ENCODE measurements at places on chromosomes 3 and 15.

- DNase-seq = no peak
Observed at GRCh38 chr15:24752354-24752753, 76.8 kb downstream of the NPAP1 start.

- DNase-seq = no peak
Observed at GRCh38 chr3:12841970-12842328, 584 bp upstream of the RPL32 start.

DNA sequence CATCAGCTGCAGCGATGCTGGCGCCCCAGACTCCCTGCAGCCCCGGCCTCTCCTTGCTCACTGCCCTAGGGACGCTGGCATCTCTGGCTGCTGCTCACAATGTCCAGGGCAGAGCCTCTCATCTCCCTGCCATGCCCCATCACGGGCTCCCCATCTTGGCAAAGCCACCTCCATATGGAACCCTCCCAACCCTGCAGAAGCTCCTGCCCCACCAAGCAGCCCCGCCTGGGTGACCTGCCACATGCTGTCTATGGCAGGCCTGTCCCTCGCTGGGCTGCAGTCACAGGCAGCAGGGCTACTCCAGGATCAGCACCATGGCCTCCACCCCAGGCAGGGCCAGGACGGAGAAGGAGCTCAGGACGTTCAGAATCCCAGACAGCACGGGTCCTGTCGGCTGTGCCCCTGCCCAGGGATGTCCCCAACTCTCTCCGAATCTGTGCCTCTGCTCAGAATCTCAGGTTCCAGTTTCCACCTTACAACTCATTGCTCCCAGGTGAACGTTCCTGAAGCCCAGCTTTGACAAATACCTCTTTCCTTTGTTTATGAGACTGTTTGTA, 58.4 kb downstream of the PLXNA1 start:
- no peak for DNase-seq

GRCh38 chr15:44670087-44670950, 6.9 kb upstream of the SPG11 start:
- no peak for DNase-seq

Measured in suprapubic skin (tissue), 4 donors.